Left lung (tissue), 14 donors: ENCODE measurements at places on chromosomes 7 and 10. TPM values are rescaled to one million over a fixed set of nuclear protein-coding genes. Genes with fewer than 3 reads are reported as not detected.
A peak's percentile ranks its signal among the peaks of the same experiment; 100 is the strongest.

GRCh38 chr10:18376650-18377049 lies 236.4 kb downstream of the CACNB2 start:
- DNase-seq, result no peak
- H3K27ac ChIP-seq, result no peak overlapping the region
- H3K27me3 ChIP-seq, result no peaks in the 10 kb centered on the region
- H3K4me1 ChIP-seq, result no peaks in the 10 kb centered on the region
- no peak overlapping the region for H3K4me3 ChIP-seq

DNA sequence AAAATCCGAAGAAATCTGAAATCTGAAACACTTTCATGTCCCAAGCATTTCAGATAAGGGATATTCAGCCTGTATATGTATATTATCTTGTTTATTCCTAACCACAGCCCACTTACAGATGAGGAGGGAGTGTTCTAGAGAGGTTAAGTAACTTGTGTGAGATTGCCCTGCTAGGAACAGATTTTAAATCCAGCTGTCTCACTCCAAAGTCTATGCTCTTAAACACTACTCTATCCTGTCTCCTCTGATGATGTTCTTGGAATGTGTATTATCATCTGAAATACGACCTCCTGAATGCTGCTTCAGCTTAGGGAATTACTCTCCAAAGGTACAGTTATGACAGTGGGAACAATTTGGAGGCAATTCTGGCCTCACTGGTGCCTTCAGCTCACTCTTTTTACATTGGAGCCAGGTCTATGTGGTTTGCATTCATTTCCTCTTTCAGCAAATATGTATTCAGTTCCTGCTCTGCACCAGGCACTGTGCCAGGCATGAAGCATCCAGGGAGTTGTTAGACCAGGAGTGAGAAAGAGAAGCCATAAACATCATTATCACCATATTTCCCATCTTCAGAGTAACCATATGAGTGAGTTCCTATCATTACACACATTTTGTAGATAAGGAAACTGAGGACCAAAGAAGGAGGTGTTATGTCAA lies 70.2 kb downstream of the NOC3L start:
- H3K4me1 ChIP-seq, result no peaks in the 10 kb centered on the region
- no peaks in the 10 kb centered on the region for H3K27me3 ChIP-seq
- H3K27ac ChIP-seq, result no peak overlapping the region
- no peak for DNase-seq
- no peaks in the 10 kb centered on the region for H3K36me3 ChIP-seq

- no peak overlapping the region for H3K27ac ChIP-seq
- no peak overlapping the region for H3K4me3 ChIP-seq
- H3K36me3 ChIP-seq, result no peaks in the 10 kb centered on the region
- DNase-seq, result no peak
Observed at GRCh38 chr7:105759670-105760550, 116.5 kb downstream of the ATXN7L1 start.

DNA sequence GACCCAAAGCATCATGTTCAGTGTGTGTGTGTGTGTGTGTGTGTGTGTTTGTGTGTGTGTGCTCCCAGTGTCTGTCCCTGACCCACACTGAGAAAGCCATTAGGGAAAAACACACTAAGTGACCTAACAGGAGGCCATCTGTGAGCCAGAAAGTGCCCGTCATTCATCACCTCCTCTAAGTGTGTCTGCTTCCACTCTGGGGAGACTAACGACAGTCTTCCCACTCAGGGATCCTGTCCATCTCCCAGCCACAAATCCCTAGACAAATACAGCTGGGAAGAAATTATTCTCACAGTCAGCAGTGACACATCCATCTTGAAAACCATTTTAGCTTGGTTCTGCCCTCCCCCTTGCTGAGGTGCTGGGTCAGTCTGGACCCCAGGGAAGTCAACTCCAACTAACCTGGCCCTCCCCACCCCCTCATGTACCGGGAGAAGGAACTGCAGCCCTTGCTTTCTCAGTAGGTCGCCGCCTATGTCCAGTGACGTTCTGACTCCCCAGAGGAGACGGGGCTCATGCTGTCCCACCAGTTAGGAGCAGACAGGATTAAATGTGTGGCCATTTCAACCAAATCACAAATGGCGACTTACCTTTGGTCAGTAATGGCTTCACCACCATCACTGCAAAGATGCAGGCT lies 296.5 kb upstream of the ZNF32 start:
- DNase-seq, result no peak
- H3K36me3 ChIP-seq, result no peaks in the 10 kb centered on the region
- no peak overlapping the region for H3K4me3 ChIP-seq
- H3K4me1 ChIP-seq, result no peaks in the 10 kb centered on the region
- no peaks in the 10 kb centered on the region for H3K27me3 ChIP-seq

- no peak overlapping the region for H3K4me3 ChIP-seq
- no peak overlapping the region for H3K27ac ChIP-seq
- H3K36me3 ChIP-seq, result no peaks in the 10 kb centered on the region
- H3K4me1 ChIP-seq, result no peaks in the 10 kb centered on the region
- H3K27me3 ChIP-seq, result peaks cover 4% of the 10 kb centered on the region
Observed at GRCh38 chr10:6002809-6003510, 25.6 kb upstream of the IL15RA start.

Gene MSMB
- total RNA-seq, result 17.1 TPM

GRCh38 chr10:127470911-127471310 lies 78.2 kb upstream of the NPS start:
- no peaks in the 10 kb centered on the region for H3K4me1 ChIP-seq
- no peak overlapping the region for H3K4me3 ChIP-seq
- H3K27ac ChIP-seq, result no peak overlapping the region
- no peaks in the 10 kb centered on the region for H3K36me3 ChIP-seq
- DNase-seq, result no peak
- H3K27me3 ChIP-seq, result no peaks in the 10 kb centered on the region

- no peak overlapping the region for H3K27ac ChIP-seq
- DNase-seq, result no peak
- no peaks in the 10 kb centered on the region for H3K4me1 ChIP-seq
Observed at GRCh38 chr7:12731775-12732174, 44.3 kb downstream of the ARL4A start.

DNA sequence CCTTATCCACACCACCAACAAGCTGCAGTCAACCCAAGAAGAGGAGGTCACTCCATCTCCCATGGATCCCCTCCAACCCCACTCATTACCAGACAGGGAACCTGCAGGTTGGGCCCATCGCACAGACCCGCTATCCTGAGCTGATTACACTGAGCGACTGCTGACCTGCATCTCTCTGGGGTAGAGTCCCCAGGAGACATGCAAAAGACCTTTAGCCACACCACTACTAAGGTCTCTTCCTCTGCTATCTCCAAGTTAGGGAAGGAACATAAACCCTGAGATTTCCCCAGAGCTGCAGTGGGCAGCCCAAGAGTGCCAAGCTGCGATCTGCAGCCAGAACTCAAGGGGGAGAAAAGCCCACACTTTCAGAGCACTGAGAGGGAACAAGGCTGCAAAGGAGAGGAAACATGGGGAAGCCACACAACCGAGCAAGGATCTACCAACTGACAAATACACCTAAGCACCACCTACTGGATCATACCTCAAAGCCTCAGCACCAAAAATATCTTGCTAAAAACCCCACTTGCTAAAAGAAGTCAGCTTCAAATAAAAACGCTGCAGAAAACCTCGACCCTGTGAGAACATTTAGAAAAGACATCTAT lies 298.2 kb downstream of the SORCS1 start:
- no peak overlapping the region for H3K27ac ChIP-seq
- DNase-seq, result no peak
- no peaks in the 10 kb centered on the region for H3K36me3 ChIP-seq

- H3K4me1 ChIP-seq, result no peaks in the 10 kb centered on the region
- no peak for DNase-seq
- H3K4me3 ChIP-seq, result no peak overlapping the region
- peaks cover 10% of the 10 kb centered on the region for H3K27me3 ChIP-seq
- H3K36me3 ChIP-seq, result no peaks in the 10 kb centered on the region
Observed at GRCh38 chr10:119502209-119502608, 40.3 kb downstream of the RGS10 start.

DNA sequence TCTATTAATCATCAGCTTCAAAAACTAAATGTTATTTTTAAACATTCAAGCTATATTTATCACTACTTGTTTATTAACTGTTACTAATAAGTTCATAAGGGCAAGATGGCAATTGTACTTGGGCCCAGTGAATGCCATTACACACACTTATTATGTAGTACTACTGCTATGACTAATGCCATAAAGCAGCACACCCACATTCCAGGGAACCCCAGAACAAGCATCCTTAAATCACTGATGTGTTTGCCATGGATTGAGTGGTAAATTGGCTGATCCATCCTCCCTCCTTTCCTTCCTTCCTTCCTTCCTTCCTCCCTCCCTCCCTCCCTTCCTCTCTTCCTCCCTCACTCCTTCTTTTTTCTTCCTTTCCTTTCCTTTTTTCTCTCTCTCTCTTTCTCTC lies 37.4 kb upstream of the RSU1 start:
- no peak overlapping the region for H3K4me3 ChIP-seq
- H3K4me1 ChIP-seq, result no peaks in the 10 kb centered on the region
- no peaks in the 10 kb centered on the region for H3K36me3 ChIP-seq
- no peak for DNase-seq
- H3K27me3 ChIP-seq, result no peaks in the 10 kb centered on the region
- no peak overlapping the region for H3K27ac ChIP-seq

DNA sequence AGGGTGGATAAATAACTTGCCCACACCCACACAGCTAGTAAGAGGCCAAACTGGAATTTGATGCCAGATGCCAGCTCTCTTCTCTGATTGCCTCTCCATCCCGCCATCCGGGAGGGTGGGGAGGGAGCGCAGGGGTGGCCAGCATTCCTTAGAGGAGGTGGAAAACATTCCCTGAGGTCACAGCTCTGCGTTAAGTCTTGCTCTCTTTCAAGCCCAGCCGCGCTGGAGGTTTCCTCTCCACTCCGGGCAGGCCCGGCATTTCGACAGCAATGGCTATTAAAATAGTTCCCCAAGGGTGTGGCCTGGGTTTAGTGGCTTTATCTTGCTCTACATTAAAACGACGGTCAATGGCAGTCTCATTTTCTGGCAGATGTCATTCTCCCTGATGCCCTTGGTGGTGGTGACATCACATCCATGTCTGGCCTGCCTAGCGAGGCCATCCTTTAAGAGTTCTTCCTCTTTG lies 16.1 kb upstream of the C10orf71 start:
- no peaks in the 10 kb centered on the region for H3K27me3 ChIP-seq
- no peaks in the 10 kb centered on the region for H3K4me1 ChIP-seq
- H3K27ac ChIP-seq, result peak overlapping the region; percentile 18
- no peak overlapping the region for H3K4me3 ChIP-seq
- no peaks in the 10 kb centered on the region for H3K36me3 ChIP-seq

DNA sequence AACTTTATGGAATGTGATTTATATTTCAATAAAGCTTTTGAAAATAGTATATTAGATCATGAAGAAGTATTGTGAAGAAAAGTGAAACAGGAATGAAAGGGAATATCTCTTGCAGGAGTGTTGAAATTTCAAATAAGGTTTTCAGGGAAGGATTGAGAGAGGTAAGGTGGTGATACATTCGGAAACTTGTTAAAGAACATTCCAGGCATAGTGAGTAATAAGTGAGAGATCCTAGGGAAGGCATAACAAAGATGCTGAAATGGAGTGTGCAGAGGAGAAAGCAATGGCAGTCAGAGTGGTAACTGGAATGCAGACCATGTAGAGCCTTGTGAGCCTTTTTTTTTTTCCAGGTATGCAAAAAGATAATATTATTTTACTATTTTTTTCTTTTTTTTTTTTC lies 4.1 kb downstream of the OR9A4 start:
- no peak overlapping the region for H3K4me3 ChIP-seq
- H3K27ac ChIP-seq, result no peak overlapping the region
- no peaks in the 10 kb centered on the region for H3K27me3 ChIP-seq
- no peaks in the 10 kb centered on the region for H3K36me3 ChIP-seq
